NCI-H510A treated with DMSO at 0.1 percent for 48 hours (cell line): ENCODE measurements at places on chromosomes 2 and 18.

- no peak for DNase-seq
These were observed 153.4 kb downstream of the CAPN13 start for GRCh38 chr2:30653847-30654246.

DNA sequence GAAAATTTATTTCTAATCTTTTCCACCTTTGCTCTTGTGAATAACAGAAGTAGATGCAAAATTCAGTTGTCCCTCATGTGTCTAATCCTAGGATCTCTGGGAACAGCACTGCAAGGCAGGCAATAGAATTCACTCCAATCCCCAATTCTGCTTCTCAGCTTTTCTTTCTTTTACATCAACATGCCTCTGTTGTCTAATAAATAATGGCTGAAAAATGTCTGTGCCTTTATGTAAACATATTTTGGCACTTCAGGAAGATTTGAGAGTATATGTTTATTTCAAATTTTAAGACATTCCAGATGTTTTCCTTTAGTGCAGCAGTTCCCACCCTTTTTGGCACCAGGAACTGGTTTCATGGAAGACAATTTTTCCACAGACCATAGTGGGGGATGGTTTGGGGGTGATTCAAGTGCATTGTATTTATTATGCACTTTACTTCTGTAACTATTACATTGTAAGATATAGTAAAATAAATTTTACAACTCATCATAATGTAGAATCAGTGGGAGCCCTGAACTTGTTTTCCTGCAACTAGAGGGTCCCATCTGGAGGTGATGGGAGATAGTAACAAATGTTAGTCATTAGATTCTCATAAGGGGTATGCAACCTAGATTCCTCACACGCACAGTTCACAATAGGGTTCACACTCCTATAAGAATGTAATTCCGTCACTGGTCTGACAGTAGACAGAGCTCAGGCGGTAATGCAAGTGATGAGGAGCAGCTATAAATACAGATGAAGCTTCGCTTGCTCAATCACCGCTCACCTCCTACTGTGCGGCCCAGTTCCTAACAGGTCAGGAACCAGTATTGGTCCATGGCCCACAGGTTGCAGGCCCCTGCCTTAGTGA, 590.3 kb upstream of the CNTNAP5 start:
- DNase-seq, result no peak

GRCh38 chr18:63284827-63285733, 34.5 kb downstream of the BCL2 start:
- DNase-seq, result no peak

- peak; percentile 80 for DNase-seq
These were observed 16.9 kb downstream of the LCT start for GRCh38 chr2:135820003-135820618.

GRCh38 chr2:64289251-64289650, 145.0 kb upstream of the PELI1 start:
- DNase-seq, result no peak

DNA sequence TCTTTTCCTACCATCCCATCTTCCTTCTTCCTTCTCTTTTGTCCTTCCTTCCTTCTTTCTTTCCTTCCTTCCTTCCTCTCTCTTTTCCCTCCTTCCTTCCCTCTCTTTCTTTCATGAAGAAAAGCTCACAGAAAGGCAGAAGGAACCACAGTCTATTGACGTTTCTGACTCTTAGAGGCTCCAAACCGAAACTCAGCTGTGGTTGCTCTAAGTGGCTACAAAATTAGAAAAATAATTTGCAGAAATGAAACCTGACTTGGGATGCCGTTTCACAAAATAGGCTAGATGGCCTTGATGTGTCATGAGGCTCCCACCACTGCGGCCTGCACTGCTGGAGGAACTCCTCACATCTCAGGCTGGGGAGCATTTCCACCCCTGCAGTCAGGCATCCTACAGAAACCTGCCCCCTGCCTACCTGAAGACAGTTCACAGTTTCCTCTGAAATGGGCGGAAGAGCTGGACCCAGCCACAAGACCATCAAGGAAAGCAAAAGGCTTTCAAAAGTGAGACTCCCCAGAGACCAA, 165.6 kb downstream of the SMAD7 start:
- no peak for DNase-seq

DNA sequence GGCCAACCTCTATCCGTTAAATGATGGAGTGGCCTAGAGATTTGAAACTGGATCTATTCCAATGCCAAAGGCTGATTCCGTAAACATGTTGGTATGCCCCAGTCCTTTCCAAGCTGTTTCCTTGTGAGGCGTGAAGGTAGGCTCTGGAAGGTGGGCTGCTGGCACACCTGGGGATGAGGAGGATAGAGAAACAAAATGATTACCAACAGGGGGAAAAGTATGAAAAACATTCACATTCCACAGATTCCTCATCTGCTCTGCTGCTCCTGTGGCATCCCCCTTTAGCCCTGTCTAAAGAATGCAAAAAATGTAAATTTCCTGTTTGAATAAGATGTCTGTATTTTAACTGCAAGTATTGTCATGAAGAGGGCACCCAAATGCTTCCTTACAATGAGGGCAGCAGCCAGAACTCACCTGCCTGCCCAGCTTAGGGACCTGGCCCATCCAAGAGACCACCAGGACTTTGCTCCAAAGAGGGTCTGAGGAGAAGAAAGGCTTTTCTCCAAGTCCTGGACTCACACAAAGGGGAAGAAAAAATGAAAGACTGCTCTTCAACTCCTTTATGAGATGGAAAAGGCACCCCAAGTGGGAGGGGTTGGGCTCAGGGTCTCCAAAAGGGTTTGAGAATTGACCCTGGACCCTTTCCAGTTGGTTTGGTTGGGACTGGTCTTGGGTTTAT, 132.3 kb upstream of the PELI1 start:
- DNase-seq, result no peak

DNA sequence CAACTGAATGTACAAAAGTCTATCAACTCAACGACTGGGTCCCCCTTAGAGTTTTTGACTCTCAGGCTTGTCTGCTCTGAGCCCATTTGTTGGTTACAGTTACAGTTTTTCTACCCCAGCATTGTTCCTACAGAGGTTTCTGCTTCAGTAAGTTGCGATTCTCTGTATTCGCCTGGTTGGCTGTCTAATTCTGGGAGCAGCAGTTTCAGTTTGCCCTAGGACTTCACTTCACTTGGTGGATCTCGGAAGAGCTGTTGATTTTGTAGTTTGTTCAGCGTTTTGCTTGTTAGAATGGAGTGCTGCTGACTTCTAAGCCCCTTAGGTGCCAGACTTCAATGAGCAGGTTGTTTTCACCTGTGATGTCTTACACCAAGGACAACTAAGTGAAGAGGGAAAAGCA, 296.5 kb upstream of the EPAS1 start:
- DNase-seq, result no peak

- DNase-seq, result peak; percentile 76
These were observed 16.4 kb upstream of the FBLN7 start for GRCh38 chr2:112121682-112122254.

DNA sequence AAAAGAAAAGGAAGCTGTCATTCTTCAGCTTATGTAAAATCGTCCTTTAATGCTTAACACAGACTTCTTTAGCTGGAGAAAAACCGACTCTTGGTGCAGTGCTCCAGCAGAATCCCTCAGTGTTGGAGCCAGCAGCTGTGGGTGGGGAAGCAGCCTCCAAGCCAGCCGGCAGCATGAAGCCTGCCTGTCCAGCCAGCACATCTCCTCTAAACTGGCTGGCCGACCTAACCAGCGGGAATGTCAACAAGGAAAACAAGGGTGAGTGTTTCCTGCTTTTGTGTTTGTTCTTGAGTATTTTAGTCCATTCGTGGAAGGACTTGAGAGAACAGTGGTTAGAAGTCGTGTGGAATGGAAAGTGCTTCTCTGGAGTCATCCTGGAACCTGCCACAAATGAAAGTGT, 38.9 kb downstream of the KDM3A start:
- DNase-seq, result no peak

DNA sequence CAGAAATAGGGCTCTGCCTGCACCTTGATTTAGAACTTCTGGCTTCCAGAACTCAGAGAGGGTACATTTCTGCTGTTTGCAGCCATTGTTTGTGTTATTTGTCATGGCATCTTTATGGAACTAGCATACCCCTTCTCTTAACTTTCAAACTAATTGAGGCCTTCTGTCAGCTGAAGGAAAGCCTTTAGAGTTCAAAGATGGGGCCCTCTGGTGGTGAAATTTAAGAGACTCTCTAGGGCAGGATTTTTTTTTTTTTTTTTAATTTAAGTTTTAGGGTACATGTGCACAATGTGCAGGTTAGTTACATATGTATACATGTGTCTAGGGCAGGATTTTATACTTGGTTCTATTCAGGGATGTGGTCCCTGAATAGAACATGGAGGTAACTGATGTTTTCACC, 260.6 kb upstream of the LINC00305 start:
- DNase-seq, result peak; percentile 22

DNA sequence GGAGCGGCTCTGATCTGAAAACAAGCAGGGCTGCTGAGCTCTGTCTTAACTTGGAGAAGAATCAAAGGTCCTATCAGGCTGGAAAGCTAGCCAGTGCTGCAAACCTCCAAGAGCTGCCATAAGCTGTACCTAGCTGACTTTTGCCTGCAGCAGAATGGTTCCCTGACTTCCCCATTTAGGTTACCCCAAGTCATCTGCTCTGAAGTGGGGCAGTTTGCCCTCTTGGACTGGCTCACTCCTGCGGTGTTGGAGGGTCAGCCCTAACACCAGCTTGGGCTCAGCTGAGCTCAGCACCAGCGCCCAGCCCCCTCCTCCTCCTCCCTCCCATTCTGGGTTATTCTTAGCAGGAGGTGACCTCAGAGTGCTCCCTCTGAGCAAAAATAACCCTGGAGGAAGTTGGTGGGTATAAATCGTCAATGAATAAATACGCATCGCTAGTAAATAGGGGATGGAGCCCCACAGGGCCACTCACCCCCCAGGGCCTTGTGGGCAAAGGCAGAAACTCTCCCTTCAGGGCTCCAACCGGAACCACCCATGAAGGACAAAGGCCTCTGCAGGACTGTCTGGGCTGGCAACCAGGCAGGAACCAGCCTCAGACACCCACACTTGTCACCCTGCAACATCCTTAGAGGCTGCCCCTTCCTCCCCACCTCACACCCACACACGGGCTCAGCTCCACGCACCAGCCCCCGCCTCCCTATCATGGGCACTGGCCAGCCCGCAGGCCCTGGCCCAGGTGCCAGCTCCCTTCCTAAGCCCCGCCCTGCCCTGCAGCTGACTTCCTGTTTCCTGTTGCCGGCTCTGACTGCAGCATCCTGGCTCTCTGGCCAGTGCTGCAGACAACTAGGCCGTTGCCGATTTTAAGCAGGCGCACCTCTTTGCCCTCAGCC, 46.9 kb downstream of the DNMT3A start:
- peak; percentile 43 for DNase-seq

GRCh38 chr18:45024357-45025088, 343.8 kb downstream of the SETBP1 start:
- DNase-seq, result no peak

DNA sequence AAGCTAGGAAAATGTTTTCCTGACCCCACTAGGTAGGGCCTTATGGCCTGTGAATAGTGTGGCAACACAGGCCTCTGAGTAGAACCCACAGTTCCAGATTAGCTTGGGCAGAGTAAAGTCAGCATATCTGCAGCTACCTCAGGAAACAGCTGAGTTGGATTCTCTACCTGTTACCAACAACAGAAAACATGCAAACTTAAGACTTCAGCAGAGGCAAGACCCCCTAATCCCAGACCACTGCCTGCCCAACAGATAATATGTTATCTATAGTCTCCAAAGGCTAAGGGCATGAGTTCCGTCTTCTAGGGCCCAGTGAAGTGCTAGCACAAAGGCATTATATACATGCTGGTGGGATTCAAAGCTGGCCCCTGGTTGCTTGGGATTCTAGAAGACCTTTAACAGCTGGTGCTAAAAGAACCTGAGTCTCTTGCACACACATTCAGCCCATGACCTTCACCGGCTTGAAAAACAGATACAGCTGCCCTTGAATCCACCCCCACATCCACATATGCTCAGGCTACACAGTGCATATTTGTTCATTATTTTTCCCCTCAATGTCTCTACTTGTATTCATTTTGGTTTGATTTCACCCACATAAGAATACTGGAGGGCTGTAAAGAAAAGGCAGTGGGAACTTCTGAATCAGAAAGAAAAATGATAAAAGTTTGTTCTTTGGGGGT, 13.5 kb upstream of the UBXN4 start:
- DNase-seq, result no peak

DNA sequence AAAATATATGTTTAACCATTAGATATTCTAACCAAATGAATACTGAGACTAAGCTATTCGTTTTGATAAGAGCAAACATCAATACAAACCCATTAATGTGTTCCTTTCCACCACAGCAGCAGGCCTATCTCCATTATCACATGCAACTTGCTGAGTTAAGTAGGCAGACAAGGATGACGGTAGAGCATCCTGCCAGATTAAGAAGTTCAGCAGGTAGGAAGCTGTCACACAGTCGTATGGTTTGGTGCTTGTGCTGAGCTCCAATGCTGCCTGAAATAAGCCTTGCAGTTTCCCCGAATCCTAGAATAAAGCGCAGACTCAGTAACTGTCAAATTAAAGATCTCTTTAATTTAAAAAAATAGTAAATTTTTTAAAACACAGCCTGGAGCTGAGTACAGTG, 39.6 kb downstream of the THADA start:
- DNase-seq, result no peak

GRCh38 chr2:28710545-28710944, 41.1 kb upstream of the PPP1CB start:
- no peak for DNase-seq

GRCh38 chr2:32005371-32005976, 5.3 kb downstream of the MEMO1 start:
- no peak for DNase-seq

- no peak for DNase-seq
These were observed 19.6 kb upstream of the NDUFV2 start for GRCh38 chr18:9082711-9083510.

DNA sequence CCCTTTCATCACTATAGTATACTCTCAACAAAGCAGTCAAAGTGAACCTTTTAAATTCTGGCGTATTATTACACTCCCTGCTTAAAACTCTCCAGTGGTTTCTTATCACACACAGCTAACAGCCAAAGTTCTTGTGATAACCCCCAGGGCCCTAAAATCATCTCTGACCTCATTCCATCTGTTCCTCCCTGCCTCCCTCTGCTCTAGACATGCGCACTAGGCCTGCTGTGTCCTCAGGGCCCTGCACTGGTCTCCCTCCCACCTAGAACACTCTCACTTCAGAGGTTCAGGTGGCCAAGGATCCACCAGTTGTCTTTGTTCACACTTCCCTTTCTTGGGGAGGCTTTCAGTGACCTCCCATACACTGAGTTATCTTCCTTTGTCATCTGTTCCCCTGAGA, 603.4 kb downstream of the DSC3 start:
- DNase-seq, result no peak

DNA sequence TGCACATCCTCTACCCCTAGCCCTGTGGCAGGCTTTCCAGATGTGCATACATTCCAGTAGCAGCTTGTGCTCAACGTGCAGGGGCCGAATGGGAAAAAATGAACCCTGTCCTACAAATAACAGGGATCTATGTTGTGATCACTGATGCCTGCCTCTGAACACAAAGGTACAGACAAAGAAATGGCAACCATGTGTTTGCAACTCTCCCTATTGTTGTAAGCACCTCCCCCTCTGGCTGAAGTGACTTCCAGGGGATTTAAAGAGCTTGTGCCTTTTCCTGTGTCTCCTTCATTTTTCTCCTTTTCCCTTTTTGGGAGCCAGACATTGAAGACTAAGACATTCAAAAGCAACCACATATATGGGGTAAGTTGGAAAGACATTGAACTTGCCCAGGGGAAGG, 21.6 kb downstream of the ARHGAP25 start:
- DNase-seq, result no peak
